Muscle of leg (tissue), 16 donors: ENCODE measurements at places on chromosomes 11 and 22. TPM values are rescaled to one million over a fixed set of nuclear protein-coding genes. Genes with fewer than 3 reads are reported as not detected.

The MFRP gene
- polyA plus RNA-seq, result not detected

The RNF214 gene
- 16.9 TPM for polyA plus RNA-seq

DNA sequence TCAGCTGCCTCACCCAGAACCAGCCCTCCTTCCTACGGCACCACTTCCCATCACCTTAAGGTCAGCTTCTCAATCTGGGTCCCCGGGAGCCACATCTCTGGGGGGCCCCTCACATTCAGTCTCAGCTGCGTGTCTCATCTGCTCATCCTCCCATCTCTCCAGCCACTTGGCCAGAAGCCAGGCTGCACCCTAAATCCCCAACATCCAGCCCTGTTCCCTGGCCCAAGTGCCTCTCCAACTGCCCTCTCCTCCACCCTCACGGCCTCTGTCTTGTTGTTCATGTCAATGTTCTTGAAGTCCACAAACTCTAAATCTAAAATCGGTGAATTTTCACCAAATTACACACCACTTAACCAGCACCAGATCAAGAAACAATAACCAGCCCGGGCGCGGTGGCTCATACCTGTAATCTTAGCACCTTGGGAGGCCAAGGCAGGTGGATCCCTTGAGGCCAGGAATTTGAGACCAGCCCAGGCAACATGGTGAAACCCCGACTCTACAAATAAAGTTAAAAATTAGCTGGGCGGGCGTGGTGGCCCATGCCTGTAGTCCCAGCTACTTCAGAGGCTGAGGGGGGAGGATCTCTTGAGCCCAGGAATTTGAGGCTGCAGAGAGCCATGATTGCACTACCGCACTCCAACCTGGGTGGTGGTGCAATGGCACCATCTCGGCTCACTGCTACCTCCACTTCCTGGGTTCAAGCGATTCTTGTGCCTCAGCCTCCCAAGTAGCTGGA lies 33.7 kb downstream of the A4GALT start:
- peak overlapping the region; percentile 86 for H3K27ac ChIP-seq
- peaks cover 83% of the 10 kb centered on the region for H3K4me1 ChIP-seq
- no peaks in the 10 kb centered on the region for H3K27me3 ChIP-seq
- no peak overlapping the region for H3K4me3 ChIP-seq

DNA sequence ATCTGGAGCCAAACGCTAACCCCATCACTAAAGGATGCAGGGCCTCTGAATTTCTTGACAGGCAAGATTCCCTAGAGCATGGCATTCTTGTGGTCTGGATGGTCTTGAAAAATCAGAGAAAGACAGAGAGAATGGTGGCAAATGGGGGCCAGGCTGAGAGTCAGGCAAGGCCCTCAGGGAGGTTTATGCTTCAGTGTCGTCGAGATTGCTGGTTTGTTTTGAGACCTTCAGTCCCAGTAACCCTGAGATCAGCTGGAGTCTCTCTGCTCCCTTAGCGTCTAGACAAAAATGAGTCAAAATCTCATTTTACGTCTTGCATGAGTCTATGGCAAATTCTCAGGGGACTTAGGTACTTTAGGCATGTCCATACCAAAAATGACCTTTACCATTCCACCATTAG lies 539.3 kb downstream of the SOX6 start:
- H3K36me3 ChIP-seq, result no peaks in the 10 kb centered on the region
- no peak for DNase-seq
- H3K27me3 ChIP-seq, result no peaks in the 10 kb centered on the region

- H3K4me1 ChIP-seq, result no peaks in the 10 kb centered on the region
- H3K27me3 ChIP-seq, result peaks cover 8% of the 10 kb centered on the region
- no peak for DNase-seq
- H3K27ac ChIP-seq, result no peak overlapping the region
Observed at GRCh38 chr11:71562120-71562519, 3.2 kb upstream of the KRTAP5-10 start.

DNA sequence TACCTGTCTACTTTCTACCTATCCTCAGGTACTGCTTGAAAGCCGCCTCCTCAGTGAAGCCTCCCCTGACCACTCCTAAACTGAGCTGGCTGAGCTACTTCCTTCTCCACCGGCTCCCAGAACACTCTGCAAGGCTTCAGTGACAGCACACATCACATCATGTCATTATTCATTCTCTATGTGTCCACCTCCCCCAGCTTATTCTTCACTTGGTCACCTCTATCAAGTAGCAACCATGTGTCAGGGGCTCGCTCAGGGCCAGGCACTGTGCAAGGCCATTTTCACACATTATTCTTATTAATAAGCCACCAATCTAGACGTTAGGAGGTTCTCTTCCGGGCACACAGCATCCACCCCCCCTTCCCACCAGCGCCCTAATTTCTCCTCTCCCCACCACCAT lies 3.7 kb upstream of the ELFN2 start:
- H3K27me3 ChIP-seq, result peaks cover 76% of the 10 kb centered on the region
- no peak for DNase-seq
- H3K36me3 ChIP-seq, result no peaks in the 10 kb centered on the region
- no peak overlapping the region for H3K27ac ChIP-seq
- H3K4me1 ChIP-seq, result peaks cover 22% of the 10 kb centered on the region

DNA sequence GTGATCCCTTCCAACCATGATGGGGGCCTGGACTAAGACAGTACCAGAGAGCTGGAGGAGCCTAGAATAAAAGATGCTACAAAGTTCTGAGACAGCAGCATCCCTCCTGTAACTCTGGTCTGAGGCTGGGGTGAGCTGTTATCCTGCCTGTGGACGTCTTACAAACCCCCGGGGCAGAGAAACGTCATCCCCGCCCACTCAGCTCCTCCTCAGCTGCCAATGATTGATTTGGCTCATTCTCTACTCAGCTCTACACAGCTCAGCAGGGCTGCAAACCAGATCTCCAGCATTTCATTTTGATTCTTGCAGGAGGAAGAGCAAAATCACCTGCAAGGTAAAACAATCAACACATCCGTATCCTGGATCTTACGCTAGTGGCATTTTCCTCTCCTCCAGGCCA lies 55.5 kb downstream of the CSNK2A3 start:
- no peak overlapping the region for H3K4me3 ChIP-seq
- H3K4me1 ChIP-seq, result peaks cover 4% of the 10 kb centered on the region
- H3K27ac ChIP-seq, result no peak overlapping the region
- DNase-seq, result peak; percentile 54
